Stimulated activated memory B cell treated with anti-CD40 and anti-IgM and Interleukin-4, amounts not matched to agents 10 μg/mL and 1 μg/mL and 100 μg/mL, for 72 hours (primary cell): ENCODE measurements at places on chromosomes 2 and 18.

DNA sequence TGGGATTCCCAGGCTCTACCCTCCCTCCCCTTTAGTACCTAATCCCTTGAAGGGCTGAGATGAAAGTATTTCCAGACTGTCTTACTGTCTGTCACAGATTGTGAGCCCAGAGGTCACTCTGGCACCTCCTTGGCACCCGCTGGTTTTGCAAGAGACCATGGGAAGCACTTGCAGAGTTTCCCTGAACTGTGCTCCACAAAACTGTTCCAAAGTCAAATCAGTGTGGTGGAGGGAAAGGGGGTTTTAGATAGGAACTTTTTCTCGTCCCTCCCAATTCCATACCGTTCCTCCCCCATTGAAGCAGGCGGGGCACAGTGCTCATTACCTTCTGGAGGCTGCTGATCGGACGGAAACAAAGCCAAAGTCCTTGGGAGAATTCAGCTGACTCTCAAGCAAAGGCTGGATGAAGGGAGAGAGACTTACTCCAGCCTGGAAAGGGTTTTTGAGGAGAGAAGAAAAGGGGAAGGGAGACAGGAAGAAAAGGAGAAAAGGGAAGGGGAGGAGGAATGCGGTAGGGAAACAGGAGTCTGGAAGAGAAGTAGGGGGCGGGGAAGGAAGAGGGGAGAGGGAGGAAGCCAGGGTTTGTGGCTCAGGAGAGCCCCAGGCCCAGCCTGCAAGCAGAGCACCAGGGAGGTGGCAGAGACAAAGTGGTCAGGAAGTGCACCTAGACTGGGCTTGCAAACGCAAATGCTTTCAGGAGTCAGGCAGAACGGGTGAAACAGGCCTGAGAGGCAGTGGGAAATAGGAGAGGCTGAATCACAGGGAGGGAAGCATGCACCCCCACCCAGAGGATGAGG, 88.4 kb upstream of the SP3 start:
- ATAC-seq = no peak

GRCh38 chr2:198456418-198456817, 652.0 kb downstream of the PLCL1 start:
- ATAC-seq = no peak

GRCh38 chr18:44848644-44849335, 168.1 kb downstream of the SETBP1 start:
- ATAC-seq = no peak

DNA sequence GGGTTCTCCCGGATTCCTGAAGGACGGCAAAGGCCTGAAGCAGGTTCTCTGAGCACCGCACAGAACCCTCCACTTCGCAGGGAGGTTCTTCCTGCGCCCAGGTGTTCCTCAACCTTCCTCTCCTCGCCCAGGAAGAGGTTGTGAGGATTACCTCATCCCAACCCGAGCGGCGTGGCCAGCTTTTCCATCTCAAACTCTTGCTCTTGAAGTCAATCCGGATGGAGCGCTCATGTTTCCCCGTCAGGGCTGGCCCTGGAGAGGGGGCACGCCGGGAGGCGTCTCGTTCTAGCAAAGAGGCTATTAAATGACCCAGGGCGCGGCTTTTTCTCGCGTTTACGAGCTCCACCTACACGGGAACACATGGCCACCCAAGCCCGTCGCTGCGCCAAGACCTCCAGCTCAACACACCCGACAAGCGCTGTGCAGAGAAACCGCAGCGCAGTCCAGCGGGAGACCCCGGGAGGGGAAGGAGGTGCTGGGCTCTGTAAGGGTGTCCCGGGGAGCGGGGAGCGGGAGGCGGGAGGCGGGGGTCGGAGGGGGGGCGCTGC, 540 bp upstream of the RAB10 start:
- peak; percentile 69 for ATAC-seq

- ATAC-seq = no peak
These were observed 35.9 kb downstream of the TMEM18 start for GRCh38 chr2:641164-641871.

DNA sequence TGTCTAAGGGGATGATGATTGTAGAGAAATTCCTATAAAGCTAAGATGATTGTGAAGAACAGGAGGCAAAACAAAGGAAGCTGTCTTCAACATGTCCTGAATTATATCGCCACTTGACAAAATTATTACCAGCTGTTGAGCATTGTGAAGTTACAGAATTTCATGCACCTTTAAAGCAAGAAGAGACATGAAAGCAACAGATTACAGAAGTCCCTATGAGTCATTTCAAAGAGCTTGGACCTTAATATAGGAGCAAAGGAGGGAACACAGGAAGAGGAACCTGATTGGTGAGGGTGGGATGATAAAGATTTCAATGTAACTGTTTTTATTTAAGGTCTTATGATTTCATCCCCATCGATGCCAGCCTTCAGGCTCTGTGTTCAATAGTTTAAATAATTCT, 526.9 kb upstream of the HNMT start:
- ATAC-seq = no peak

DNA sequence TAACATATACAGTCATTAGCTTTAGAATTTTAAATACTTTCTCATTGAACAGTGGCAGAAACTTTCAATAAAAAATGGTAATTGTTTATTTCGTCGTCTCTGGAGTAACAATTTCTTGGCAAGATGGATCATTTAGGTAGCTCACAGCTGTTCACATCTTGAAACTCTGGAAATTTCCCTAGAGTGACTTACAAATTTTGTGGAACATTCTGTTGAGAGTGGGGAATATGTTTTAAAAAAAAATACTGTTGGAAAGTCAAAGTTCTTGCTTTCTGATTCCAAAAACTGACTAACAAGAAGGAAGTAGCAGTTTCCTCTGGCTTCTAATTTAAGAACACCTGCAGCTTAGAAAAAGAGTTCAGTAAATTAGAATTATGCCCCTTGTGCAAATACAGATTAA, 11.2 kb upstream of the CALCRL start:
- no peak for ATAC-seq

DNA sequence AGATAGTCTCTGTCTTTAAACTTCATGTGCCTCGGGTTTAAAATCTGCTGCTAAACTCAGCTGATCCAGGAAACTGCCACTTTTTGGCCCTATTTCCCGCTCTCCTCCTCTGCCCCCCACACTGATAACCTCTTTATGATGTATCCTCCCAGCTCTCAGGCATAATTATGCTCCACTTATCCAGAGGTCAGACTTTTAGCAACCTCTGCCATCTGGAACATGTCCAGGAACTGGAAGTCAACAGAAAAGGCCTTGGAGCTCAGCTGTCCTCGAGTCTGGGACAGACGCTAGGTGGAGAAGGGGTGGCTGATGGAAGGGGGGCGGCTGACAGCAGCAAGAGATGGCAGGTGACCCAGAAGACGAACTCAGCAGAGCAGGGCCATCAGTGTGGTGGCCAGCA, 41.2 kb downstream of the ASAP2 start:
- no peak for ATAC-seq

GRCh38 chr2:191895195-191895594, 48.3 kb upstream of the CAVIN2 start:
- ATAC-seq = no peak

GRCh38 chr2:166239548-166239947, 111.7 kb upstream of the SCN1A start:
- ATAC-seq = peak; percentile 35

- ATAC-seq = no peak
These were observed 44.3 kb upstream of the KLF11 start for GRCh38 chr2:9998916-9999654.

DNA sequence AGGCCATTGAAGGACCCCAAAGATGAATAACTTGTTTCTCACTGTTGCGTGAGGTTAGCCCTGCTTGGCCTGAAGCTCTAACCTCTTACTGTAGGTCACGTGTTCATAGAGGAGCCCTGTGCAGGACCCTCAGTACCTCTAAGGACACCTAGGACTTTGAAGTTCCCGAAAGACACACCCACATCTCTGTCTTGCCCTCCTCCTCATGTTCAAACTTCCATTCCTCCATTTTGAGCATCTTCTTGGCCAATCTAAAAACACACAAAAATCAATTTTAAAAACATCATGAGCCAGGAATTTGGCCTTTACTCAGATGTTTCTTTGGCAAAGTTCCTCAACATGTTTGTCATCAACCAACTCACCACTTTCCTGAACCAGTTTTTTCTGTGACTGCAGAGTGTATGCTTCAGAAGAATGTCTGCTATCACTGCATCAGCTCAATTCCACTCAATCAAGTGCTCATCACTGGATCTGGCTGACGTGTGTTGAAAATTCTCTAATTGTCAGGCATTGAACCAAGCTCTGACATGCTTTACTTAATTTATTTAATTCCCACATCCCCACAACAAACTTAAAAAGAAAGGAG, 101.6 kb downstream of the AP1S3 start:
- no peak for ATAC-seq

GRCh38 chr2:27006602-27007415, 26.0 kb upstream of the TMEM214 start:
- ATAC-seq = no peak

GRCh38 chr2:47640356-47640755, 142.6 kb upstream of the MSH6 start:
- no peak for ATAC-seq

- no peak for ATAC-seq
These were observed 1795.7 kb upstream of the PIK3C3 start for GRCh38 chr18:40159141-40160017.

DNA sequence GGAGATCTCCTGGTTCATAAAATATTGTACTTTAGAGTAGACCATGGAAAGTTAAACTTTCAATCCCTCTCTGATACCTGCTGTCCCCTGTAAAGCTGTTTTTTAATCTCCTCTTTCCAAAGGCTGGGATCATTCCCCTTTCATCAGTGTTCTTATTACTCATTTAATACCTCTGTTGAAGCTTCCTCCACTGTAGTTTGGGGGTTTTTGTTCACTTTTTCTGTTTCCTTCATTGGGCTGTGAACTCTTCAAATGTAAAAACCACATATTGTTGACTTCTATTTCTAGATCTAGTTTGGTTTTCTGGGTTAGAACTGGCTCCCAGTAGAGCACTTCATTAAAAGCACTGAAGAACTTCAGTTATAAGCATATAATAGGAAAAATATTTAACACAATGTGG, 598.1 kb downstream of the RNF144A start:
- ATAC-seq = no peak

DNA sequence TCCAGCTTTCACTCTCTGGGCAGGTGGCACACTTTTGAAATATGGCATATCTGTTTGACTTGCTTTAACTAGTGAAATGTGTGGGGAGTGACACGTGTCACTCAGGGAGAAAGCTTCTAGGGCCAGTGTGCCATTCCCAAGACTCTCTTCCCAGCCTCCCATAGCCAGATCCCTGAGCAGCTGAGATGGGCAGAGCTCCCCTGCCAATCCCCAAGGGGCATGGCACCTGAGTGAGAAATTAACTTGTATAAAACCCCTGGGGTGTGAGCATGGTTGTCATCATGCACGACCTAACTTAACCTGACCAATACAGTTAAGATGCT, 39.0 kb upstream of the MARCO start:
- ATAC-seq = no peak

GRCh38 chr2:163729636-163730273, 6.1 kb downstream of the FIGN start:
- no peak for ATAC-seq

DNA sequence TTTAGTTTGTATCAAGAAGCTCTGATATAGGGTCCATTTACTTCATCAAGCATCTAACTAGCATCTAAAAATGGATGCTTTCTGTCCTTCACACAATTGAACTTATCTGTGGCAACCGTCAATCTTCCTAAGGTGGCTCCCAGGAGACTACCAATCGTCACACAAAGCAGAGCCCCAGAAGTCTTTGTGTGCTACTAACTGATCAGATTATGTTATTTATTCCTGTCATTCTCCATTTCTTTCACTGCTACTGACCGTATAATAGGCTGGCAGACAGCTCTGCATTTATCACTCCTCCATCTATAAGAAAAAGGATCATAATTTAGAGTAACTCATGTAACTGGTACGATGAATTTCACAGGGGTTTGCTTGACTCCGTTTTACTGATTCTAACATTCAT, 585.0 kb upstream of the NXPH2 start:
- ATAC-seq = no peak

GRCh38 chr2:135512099-135512498, 18.9 kb downstream of the ZRANB3 start:
- no peak for ATAC-seq

GRCh38 chr18:49169037-49169521, 218.3 kb upstream of the SMAD7 start:
- peak; percentile 88 for ATAC-seq

DNA sequence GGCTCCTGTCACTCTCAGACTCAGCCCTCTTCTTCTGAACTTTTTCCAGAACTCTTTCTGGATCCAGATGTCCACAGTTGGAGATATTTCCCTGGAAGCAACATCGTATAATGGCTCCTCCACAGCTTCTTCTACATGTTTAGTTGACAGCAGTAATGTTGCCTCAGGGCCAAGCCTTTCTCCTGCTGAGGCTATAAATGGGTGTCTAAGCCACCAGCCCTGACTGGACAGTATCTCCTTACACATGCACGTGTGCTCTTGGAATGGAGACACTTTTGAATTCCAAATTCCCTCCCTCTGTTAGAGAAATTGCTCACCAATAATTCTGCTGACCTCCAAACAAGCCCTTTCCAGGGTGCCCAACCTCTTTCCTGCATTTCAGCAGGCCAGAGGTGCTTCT, 156.2 kb upstream of the PIK3C3 start:
- ATAC-seq = no peak

GRCh38 chr2:239803766-239804115, 221.4 kb downstream of the NDUFA10 start:
- no peak for ATAC-seq

- ATAC-seq = no peak
These were observed 191.9 kb upstream of the CRIM1 start for GRCh38 chr2:36163520-36164254.

GRCh38 chr2:238228700-238229099, 11.1 kb downstream of the HES6 start:
- ATAC-seq = no peak

GRCh38 chr18:8611916-8612576, 2.8 kb downstream of the RAB12 start:
- no peak for ATAC-seq

DNA sequence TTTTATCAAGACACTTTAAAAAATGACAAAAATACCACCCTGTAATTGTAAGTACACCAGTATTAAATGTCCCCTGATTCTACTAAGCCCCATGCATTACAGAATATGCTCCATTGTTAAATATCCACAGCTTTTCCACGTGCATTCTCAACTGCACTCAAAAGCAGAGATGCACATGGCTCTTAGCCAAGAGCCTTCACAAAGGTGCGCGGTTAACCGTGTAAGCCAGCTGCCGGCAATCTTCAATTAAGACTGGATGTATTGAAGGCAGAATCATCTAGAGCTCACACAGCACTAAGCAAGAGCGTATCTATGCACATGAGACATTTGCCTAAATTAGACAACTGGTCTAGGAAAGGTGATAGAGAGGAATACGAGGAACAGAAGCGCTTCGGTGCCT, 278.3 kb downstream of the NAPG start:
- no peak for ATAC-seq

DNA sequence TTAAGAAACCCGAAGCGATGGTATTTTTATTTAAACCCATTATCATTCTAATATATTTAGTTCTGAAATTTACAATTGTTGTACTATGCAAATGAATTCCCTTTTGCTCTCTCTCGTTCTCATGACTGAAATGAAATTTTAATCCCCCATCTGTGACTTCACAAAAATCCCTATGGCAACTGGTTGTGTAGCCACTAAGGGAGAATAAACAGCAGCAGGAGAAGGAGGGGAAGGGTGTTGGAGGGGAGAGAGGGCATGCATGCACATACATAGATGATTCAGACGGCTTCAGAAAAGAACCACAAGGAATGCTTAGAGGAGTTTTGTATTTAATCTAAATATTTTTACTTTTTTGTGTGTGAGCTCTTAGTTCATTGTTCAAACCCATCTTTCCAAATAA, 36.8 kb downstream of the CPS1 start:
- ATAC-seq = no peak

GRCh38 chr18:13375302-13376255, 157.0 kb downstream of the LDLRAD4 start:
- ATAC-seq = peak; percentile 88

- ATAC-seq = no peak
These were observed 3.1 kb downstream of the GORASP2 start for GRCh38 chr2:170932166-170932565.
